ENCODE measurements at places on chromosomes 1 and 21.

- peak; percentile 16 for DNase-seq
These were observed 28.3 kb downstream of the DEGS1 start for GRCh38 chr1:224211206-224211962.

- no peak for DNase-seq
These were observed 144.6 kb downstream of the PGBD5 start for GRCh38 chr1:230281556-230281955.

DNA sequence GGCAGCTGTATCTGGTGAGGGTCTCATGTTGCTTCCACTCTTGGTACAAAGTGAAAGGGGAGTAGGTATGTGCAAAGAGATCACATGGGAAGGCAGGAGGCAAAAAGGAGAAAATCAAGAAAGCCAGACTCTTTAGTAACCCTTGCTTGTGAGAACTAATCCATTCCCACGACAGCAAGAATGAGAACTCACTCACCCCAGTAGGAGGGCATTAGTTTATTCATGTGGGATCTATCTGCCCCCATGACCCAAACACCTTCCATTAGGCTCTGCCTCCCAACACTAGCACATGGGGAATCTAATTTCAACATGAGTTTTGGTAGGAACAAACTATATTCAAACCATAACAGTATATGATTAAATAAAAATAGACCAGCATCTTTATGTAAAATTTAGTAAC, 57.6 kb downstream of the ZNHIT6 start:
- DNase-seq, result no peak

GRCh38 chr1:197987294-197987693, 70.1 kb downstream of the LHX9 start:
- no peak for DNase-seq

GRCh38 chr1:232551386-232551785, 78.5 kb downstream of the SIPA1L2 start:
- no peak for DNase-seq

DNA sequence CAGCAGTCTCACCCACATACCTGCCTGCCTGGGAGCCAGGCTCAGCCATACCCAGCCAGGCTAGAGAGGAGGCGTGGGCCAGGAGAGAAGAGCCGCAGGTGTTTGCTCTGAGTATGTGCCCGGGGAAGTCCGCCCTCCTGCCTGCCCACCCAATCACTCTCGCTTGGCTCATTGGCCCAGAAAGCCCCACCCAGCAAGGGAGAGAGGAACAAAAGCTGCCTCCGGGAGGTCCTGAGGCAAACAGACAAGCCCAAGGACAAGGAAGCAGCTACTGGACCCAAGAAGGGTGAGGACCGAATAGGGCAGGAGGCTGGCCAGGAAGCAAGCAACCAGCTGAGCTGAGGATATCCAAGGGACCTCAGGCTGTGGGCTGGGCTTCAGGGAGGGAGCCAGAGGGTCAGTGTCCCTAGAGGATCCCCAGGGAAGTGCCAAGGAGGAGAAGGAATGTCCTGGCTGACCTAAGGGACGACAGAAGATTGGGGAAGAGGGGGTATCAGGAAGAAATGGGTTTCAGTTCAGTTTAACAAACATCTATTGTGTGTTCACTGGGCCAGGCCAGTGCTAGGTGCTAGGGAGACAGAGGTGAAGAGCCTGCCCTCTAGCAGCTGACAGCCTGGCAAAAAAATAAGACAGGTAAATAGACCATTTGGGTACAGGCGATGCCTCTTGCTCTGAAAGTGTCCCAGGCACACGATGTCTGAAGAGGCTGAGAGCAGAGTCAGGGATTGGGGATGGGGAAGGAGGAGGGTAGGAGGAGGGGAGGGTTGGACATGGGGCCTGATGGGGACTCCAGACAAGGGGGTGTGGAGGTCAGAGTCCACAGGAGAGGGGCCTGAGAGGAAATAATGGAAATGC, at the start of gene GJB4:
GJB4 (plus strand) TSS at position 238 of the 855 bp plus-strand sequence. CDS start 1,515 bp downstream, outside the sequence.
- DNase-seq, result no peak

- DNase-seq, result no peak
These were observed 73.5 kb downstream of the ABL2 start for GRCh38 chr1:179156026-179156425.

DNA sequence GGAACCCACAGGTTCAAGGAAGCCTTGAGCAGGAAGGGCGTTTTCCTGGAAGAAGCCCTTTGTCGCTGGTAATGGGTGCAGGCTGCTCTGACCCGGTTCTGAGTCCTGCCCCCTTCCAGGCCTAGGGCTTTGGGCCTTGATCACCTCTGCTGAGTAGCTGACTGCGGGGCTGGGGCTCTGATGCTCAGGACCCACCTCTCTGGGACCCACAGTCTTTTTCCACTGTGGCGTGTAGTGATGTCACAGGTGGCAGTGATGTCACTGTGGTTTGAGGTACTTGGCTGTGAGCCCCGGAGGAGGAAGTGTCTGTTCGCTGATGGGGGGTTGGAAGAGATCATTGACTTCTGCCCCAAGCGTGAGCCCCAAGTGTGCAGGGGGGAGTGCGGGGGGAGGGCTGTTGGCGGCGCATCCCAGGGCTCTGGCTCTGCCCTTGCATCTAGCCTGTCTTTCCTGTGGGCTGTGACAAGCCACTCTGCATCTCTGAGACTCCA, 6.9 kb downstream of the TNFRSF1B start:
- DNase-seq, result no peak

DNA sequence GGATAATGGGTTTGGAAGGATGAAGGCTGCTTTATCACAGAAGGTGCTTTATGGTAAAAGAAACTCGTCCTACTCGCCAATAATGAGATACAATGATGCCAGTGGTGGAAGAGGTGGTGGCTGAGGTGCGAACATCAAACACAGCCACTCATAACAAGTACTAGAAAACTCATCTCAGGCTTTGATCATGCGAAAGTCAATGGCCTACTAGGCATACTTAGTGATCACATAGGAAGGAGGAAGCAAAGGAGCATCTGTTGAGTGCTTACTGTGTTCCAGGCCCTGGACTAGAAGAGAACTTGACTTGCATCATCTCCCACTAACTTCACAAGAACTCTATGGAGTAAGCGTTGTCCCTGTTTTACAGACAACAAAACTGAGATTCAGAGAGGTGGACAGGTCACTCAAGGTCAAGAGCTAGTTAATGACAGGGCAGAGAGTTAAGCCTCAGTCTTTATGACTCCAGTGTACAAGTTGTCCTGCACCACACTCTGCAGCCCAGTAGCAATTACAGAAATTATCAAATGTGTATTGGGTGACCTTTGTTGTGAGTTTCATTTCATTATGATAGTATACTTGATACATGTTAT, 33.6 kb downstream of the RUNX1 start:
- DNase-seq, result no peak

GRCh38 chr1:48602349-48602748, 130.3 kb upstream of the SPATA6 start:
- DNase-seq, result no peak

- no peak for DNase-seq
These were observed 781 bp downstream of the PROX1 start for GRCh38 chr1:213988507-213989001.

DNA sequence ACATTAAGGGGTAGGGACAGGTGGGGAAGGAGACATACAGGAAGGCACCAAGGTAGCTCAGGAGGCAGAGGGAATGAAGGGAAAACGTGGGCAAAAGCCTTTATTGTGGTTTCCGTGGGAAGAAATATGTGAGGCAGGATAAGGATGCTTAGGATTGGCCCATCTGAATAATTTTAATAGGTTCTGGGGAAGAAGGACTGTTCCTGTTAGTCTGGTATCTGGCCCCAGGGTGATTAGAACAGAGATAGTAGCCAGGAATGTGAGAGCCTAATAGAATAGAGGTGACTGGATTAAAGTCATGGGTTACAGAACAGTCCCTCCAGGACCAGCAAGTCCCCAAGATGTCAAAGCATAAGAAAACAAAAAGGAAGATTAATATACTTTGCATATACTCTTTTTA, 545.2 kb upstream of the CAMK1G start:
- DNase-seq, result no peak

DNA sequence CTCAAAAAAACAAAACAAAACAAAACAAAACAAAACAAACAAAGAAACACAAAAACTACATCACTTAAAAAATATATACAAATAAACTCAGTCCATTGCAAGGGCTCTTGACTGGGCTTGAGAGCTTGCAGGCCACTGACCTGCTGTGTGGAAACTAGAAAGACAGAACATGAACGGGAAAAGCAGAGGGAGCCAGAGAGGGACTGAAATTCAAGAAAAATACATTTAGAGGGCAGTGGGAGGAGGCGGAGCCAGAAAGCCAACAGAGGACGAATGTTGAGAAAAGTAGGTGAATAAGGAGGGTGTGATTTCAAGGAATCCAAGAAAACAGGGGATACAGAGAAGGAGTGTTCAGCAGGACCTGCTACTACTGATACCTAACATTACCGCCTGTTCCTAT, 41.4 kb upstream of the PLA2G2C start:
- no peak for DNase-seq

DNA sequence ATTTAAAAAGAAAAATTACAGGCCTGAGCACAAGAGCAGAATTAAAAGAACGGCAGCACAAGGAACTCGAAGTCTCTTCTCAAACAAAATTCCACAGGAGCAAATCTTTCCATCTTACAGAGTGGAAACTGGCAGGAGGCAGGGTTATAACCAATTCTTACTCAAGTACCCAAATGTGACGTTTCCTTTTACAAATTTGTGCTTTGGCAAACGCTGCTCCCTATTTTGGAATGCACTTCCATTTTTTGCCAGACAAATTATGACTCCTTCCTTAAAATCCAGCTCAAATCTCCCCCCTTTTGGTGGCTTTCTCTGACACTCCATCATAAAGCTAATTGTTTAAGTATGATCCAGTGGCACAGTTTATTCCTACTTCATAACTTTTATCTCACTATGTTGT, 7.8 kb downstream of the ERI3 start:
- no peak for DNase-seq
